ENCODE measurements at places on chromosomes 7 and 10. TPM values are rescaled to one million over a fixed set of nuclear protein-coding genes. Genes with fewer than 3 reads are reported as not detected.

TRIL gene
- polyA plus RNA-seq: 87.1 TPM

ACSM6 gene
- polyA plus RNA-seq: 0.18 TPM

DNA sequence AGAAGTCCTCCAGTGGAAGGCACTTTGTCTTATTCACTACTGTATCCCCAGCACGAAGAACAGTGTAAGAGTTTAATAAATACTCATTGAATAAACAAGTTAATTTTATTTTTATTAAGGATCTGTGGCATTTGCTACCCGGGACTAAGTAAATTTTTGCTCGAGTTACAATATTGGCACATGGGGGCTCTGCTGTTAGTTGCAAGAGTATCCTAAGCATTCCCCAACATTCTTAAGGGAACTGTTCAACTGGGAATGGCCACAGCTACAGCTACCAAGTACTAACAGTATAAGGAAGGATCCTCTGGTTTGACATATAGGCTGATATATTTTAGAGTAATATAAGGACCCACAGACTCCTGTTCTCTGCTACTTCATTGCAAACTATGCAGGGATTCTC lies 8.7 kb upstream of the LRRTM3 start:
- no peak for DNase-seq

DNA sequence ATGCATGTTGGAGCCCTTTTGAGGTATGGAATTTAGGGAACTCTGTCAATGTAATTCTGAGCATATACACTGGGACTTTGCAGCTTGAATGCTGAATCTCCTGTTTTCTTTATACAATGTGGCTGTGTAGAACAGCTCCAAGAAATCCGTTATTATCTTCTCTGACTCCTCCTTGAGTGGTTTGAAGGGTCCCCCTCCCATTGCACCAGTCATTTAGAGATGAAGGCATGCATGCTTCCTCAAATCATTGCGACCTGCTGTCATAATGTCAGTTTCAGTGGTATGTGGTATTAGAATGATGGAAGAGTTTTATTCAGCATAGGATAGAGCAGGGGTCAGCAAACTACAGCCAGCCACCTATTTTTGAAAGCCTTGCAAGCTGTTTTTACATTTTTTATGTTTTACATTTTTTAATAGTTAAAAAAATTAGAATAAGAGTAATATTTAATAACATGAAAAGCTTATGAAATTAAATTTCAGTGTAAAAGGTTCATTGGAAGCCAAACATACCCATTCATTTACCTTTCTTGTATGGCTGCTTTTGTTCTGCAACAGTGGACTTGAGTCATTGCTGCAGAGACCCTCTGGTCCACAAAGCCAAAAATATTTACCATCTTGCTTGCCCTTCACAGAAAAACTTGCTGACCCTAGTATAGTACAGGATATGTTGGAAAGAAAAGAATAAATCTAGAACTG lies 8.1 kb downstream of the STK17A start:
- DNase-seq: no peak

Measured in left renal cortex interstitium (tissue), 4 donors.